T-helper 2 cell treated with Interferon-gamma antibody and Interleukin-4, amounts not matched to agents 5 μg/mL and 100 μg/mL, for 36 hours (primary cell): ENCODE measurements at places on chromosomes 11 and 22.

DNA sequence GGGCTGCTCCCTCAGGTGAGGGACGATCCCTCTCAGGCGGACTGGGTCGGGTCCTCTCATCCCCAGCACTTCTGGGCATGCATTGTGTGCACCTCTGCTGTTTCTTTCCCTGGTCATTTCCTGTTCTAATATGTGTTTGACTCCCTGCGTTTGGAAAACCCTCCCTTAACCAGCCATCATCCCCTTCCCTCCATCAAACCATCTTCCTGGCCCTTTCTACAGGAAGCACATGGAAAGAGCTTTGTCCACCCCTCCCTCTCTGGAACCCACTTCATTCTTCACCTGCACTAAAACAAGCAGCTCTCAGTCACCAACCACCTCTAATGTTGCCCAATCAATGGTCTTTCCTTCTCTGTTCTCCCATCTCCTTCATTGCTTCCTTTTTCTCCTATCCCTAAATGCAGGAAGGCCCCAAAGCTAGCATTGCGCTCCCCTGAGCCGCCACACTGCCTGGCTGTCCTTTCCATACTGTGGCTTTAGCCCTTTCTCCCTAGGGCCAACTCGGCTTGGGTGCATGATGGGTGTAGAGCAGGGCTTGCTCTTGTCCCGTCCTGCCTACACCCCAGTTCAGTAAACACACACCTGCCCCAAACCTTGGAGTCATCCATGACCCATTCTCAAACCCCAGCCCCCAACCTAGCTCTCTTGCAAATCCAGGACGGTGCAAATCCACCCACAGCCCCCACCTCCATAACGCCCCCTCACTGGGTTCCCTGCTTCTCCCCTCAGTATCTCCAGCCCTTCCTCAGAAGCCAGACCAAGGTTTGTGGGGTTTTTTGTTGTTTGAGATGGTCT is 5.4 kb upstream of the GAS2L1 start:
- no peak for DNase-seq

DNA sequence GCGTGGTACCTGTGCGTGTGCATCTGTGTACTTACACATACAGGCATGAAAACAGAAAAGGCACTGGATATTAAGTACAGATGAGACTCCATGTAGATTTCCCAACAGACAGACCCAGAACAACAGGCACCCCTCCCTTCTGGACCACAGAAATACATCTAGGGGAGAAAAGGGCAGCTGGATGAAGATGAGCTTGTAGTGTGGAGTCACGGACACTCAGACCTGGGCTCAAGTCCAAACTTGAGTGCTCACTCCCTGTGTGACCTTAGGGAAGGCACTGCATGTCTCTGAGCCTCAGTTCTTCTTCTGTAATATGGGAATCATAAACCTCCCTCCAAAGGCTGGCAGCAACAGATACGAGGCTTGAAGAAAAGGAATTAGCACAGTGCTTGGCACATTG is 108.9 kb downstream of the GALNT18 start:
- DNase-seq, result no peak

GRCh38 chr11:74806267-74806666 is 57.6 kb downstream of the RNF169 start:
- DNase-seq, result no peak

DNA sequence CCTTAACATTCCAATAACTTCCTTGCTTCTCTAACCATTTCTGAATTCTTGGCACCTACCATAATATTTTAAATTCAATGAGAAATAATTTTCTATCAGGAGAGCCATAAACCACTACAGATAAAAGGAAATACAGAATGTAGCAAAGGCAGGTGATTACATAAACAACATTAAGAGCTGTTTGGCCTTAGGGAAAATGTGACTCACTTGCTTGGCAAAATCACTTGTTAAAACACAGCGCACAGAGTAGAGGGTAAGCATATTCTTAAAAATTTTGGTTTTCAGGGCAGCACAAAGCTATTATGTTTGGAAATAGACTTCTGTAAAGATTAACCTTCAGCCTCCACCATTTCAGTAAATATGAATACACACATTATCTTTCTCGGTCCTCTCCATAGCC is 26.4 kb downstream of the IZUMO1R start:
- no peak for DNase-seq

DNA sequence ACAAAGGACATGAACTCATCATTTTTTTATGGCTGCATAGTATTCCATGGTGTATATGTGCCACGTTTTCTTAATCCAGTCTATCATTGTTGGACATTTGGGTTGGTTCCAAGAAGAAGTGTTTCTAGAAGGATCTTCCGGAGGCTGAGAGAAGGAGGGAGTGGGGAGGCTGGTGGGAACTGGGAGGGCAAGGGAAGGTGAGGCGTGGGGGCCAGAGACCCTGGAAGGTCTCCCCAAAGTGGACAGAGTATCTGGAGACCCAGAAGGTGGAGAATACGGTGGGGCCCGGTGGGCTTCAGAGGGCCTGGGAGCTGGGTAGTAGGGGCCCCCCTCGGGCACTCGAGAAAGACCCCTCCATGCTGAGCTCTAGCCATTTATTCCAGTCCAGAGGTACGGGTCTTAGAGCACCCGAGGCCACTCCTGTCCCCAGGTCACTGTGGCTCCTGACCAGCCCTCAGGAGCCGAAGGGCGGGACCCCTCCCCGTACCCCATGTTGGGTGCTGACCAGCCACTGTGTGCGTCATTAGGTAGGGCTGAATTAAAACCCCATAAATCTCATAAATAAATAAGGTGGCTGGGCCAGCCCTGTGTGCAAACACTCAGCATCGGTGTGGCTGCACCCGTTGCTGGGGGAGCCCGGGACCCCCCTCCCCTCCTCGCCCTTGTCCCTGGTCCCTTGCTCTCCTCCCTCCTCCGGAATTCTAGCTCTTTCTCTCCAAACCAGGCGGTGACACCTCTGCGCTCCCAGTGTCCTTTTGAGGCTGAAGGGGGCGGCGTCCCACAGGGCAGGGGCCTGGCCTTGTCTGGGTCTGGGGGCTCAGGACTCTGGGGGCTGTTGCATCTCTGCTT is 38.8 kb upstream of the MUC5AC start:
- DNase-seq, result no peak

- DNase-seq, result no peak
These were observed 40.5 kb upstream of the RIC3 start for GRCh38 chr11:8209208-8209807.

DNA sequence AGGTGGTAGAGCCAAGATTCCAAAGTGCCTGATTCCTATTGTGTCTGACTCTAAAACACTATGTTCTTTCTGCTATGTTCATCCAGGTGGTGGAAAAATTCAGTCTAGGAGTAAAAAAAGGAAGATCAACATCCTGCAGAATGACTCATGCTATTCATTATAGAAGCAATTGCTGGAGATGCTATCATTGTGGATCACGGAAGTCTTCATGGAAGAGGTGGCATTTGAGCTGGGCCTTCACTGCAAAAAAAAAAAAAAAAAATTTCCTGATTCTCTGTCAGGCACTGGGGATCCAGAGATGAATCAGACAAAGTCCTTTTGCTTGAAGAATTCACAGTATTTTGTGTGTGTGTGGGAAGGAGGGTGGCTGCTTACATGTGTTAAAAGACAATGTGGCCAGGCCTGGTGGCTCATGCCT is 1.4 kb upstream of the UVRAG start:
- no peak for DNase-seq

DNA sequence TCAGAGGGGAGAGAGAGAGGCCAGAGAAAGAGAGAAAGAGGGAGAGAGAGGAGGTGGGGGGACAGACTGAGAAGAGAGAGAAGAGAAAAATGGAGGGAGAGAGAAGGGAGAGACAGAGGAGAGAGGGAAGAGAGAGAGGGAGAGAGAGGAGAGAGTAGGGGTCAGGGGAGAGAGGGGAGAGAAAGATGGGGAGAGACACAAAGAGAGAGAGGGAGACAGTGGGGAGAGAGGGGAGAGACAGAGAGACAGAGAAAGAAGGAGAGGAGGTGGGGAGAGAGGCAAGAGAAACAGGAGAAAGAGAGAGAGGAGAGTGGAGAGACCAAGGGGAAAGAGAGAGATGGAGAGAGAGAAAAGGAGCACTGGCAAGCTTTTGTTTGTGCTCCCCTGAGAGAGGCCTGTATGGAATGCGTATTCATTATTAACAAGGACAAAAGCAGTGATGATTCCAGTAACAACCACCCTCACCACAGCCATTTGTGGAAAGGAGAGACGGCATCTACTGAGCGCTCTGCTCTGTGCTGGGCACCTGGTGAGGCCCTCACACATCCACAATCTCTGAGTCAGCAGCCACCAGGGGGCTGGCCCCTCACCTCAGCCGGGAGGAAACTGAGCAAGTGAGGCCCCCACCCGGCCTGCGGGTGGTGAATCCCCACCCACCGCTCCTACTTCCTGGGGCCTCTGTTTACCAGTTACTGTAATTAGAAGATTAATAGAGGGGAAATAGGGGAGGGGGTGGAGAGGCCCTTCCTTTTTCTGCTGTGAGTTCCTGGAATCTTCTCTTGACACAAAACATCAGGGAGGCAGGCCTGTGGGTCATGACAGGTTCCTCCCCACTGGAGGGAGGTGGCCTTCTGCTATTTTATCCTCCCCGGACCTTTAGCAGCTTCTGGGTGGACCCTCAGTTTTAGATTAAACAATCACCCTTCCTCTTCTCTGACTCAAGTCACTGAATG is 14.6 kb upstream of the MIAT start:
- peak; percentile 78 for DNase-seq

- no peak for DNase-seq
These were observed 25.8 kb downstream of the TPCN2 start for GRCh38 chr11:69074375-69075140.

DNA sequence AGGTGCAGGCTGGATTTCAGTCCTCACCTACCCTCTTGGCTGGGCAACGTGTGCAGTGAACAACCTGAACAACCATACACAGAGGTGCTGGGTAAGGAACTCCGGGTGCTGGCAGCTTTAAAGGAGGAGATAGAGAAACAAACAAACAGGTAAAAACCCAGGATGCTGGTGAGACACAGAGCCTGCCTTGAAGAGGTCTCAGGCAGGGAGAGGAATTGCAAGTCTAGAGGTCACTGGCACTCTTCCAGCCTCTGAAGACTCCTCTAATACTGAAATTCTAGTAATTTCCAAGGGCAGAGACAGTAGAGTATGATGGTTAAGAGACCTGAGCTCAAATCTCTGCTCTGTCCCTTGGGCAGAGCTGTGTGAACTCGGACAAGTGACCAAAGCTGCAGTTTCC is 192.5 kb downstream of the CEP164 start:
- no peak for DNase-seq

DNA sequence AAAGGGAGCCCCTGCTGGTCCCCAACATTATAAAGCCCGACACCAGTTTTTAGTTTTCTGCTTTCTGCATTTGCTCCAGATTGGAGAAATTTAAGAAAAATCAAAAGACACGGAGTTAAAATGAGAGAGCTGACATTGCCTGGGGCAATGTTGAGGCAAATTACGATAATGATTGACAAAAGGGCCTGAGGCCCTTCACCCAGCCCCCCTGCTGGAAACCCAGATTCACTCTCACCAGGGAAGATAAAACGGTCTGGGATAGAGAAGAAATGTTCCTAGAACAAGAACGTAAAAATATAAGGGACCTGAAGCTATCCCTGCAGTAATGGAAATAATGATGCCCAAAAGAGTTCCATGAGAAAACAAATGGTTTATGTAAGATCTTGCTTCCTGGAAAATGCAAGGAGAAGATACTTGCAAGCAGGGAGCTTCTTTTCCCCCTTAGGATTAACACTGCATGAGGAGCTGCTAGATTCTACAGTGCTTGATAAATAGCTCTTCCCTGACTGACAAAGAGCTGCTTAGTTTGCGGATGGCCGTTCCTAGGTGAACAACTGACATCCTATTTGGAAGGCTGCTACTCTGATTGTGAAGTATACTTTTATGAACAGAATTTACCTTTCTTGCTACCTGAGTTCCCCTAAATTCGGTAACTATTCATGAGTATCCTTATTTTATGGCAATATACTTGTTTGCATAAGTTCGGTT is 40.6 kb upstream of the GNAZ start:
- DNase-seq, result no peak

DNA sequence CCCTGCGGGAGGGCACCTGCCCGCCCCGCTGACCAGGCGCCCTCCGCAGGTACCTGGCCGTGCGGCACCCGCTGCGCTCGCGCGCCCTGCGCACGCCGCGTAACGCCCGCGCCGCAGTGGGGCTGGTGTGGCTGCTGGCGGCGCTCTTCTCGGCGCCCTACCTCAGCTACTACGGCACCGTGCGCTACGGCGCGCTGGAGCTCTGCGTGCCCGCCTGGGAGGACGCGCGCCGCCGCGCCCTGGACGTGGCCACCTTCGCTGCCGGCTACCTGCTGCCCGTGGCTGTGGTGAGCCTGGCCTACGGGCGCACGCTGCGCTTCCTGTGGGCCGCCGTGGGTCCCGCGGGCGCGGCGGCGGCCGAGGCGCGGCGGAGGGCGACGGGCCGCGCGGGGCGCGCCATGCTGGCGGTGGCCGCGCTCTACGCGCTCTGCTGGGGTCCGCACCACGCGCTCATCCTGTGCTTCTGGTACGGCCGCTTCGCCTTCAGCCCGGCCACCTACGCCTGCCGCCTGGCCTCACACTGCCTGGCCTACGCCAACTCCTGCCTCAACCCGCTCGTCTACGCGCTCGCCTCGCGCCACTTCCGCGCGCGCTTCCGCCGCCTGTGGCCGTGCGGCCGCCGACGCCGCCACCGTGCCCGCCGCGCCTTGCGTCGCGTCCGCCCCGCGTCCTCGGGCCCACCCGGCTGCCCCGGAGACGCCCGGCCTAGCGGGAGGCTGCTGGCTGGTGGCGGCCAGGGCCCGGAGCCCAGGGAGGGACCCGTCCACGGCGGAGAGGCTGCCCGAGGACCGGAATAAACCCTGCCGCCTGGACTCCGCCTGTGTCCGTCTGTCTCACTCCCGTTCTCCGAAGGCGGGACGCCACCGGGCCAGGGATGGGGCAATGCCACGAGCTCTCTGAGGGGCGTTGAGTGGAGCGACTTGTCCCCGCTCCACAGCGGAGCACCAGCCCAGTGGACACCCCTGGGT is 1.8 kb downstream of the GALR3 start:
- DNase-seq, result peak; percentile 23

GRCh38 chr11:66112601-66113499 is 42.8 kb downstream of the PACS1 start:
- no peak for DNase-seq

GRCh38 chr22:30546616-30547015 is at the start of gene SEC14L6:
SEC14L6 (minus strand) TSS chr22:30546741; CDS start chr22:30546682, 59 bp downstream.
- DNase-seq, result no peak

DNA sequence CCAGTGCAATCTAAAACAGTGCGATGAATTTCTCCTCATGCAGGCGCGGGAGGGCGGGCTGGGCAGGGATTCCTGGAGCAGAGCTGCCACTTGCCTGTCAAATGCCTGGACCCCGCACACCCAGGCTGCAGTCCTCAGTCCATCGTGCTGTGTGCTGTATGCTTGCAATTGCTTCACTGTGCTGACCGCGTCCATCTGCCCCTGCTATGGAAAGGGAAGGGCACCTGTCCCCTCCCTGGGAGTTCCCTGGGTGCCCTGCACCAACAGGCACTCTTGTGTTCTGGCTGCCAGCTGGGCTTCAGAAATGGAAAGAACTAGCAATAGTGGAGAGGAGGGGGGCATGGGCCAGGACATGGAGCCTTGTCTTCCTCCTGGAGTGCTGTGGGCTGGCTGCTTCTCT is 185.4 kb upstream of the B3GAT1 start:
- no peak for DNase-seq

- no peak for DNase-seq
These were observed 86.2 kb downstream of the GALNT18 start for GRCh38 chr11:11535611-11536010.

GRCh38 chr11:19284881-19285280 is 44.1 kb upstream of the E2F8 start:
- no peak for DNase-seq
